ENCODE measurements at places on chromosomes 1 and 21. TPM values are rescaled to one million over a fixed set of nuclear protein-coding genes. Genes with fewer than 3 reads are reported as not detected.
A peak's percentile ranks its signal among the peaks of the same experiment; 100 is the strongest.

- no peak overlapping the region for H3K4me3 ChIP-seq
- no peaks in the 10 kb centered on the region for H3K36me3 ChIP-seq
- H3K27me3 ChIP-seq: no peaks in the 10 kb centered on the region
Observed at GRCh38 chr1:58848818-58849411, 65.1 kb upstream of the JUN start.

GRCh38 chr21:33434770-33435360, 31.7 kb downstream of the IFNGR2 start:
- H3K4me3 ChIP-seq: no peak overlapping the region
- no peak for DNase-seq
- H3K27ac ChIP-seq: peak overlapping the region; percentile 29
- peaks cover 5% of the 10 kb centered on the region for H3K4me1 ChIP-seq

DNA sequence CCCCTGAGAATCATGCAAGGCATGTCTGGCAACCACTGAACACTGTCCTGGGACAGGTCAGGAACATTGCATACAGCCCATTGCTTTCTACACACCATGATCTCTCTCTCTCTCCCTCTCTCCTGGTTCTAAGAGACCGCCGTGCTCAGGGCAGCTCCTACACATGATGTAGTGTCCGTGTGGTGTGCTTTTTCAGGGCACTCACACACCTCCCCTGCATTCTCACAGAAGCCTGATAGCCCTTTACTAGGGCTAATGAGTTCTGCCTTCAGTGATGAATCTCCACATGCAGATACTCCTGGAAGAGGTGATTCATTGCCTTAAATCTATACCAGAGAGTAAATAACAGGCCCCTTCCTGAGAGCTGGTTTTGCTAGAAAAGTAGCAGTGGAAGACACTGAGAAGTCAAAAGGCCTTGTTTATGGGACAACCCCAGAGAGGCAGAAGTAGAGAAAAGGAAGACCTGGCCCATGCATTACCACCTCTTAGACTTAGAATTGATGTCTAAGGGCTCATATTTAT, 7.2 kb upstream of the OLFML2B start:
- no peak for DNase-seq
- peaks cover 8% of the 10 kb centered on the region for H3K27me3 ChIP-seq
- no peak overlapping the region for H3K4me3 ChIP-seq
- H3K27ac ChIP-seq: no peak overlapping the region
- H3K36me3 ChIP-seq: no peaks in the 10 kb centered on the region
- H3K4me1 ChIP-seq: no peaks in the 10 kb centered on the region

Gene LMX1A
- not detected for total RNA-seq

DNA sequence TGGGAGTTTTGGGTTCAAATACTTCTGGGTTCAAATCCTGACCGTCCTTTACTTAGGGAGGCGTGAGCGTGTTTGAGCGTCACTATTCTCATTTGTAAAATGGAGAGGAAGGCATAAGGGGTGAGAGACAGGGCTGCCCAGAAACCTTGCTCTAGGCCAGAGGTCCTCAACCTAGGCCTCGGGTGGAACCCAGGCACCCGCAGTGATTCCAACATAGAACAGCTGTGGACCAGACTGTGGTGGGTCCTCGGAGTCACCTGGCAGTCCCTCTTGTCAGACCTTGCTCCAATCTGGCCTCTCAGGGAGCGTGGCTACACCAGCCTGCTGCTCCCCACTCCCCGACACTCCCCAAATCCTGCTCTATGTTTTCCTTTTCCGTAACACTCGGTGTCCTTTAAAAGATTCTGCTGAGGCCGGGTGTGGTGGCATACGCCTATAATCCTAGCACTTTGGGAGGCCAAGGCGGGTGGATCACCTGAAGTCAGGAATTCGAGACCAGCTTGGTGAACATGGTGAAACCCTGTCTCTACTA, 116.4 kb downstream of the PGBD5 start:
- H3K4me3 ChIP-seq: no peak overlapping the region
- H3K27me3 ChIP-seq: no peaks in the 10 kb centered on the region
- H3K27ac ChIP-seq: no peak overlapping the region
- no peaks in the 10 kb centered on the region for H3K36me3 ChIP-seq

Gene DEPDC1
- total RNA-seq: 11.4 TPM

GRCh38 chr1:7743346-7743745, 27.8 kb upstream of the VAMP3 start:
- H3K4me1 ChIP-seq: no peaks in the 10 kb centered on the region
- H3K27me3 ChIP-seq: no peaks in the 10 kb centered on the region
- no peak overlapping the region for H3K4me3 ChIP-seq

DNA sequence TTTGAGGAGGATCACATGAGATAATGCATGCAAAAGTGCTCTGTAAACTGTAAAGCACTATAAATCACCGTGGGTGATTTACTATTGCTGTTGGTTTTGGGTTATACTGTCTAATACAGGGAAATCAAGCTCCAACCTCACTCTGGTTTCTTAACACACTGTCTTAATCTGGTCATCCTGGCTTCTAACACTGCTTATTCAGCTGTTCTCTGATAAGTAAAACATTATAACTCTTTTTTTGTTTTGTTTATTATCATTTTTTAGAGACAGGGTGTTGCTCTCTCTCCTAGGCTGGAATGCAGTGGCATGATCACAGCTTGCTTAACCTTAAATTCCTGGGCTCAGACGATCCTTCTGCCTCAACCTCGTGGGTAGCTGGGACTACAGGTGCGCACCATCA, 21.9 kb upstream of the LSM10 start:
- no peak for DNase-seq
- no peaks in the 10 kb centered on the region for H3K36me3 ChIP-seq
- no peaks in the 10 kb centered on the region for H3K27me3 ChIP-seq
- no peak overlapping the region for H3K27ac ChIP-seq
- H3K4me3 ChIP-seq: no peak overlapping the region

GRCh38 chr21:33266789-33267135, 595 bp downstream of the IL10RB start:
- peak; percentile 32 for DNase-seq
- no peaks in the 10 kb centered on the region for H3K36me3 ChIP-seq
- peak overlapping the region; percentile 67 for H3K27ac ChIP-seq
- H3K4me3 ChIP-seq: peak overlapping the region; percentile 76
- no peaks in the 10 kb centered on the region for H3K27me3 ChIP-seq

- H3K4me1 ChIP-seq: no peaks in the 10 kb centered on the region
- H3K36me3 ChIP-seq: no peaks in the 10 kb centered on the region
- no peak overlapping the region for H3K4me3 ChIP-seq
- no peaks in the 10 kb centered on the region for H3K27me3 ChIP-seq
- H3K27ac ChIP-seq: no peak overlapping the region
Observed at GRCh38 chr1:223535319-223535718, 130.2 kb downstream of the CAPN8 start.

- H3K4me3 ChIP-seq: no peak overlapping the region
- no peaks in the 10 kb centered on the region for H3K27me3 ChIP-seq
- no peak for DNase-seq
- H3K36me3 ChIP-seq: no peaks in the 10 kb centered on the region
- no peak overlapping the region for H3K27ac ChIP-seq
Observed at GRCh38 chr1:32111789-32112188, 3.9 kb downstream of the KPNA6 start.

Gene GJA4
- total RNA-seq: not detected

- no peaks in the 10 kb centered on the region for H3K4me1 ChIP-seq
- no peak overlapping the region for H3K4me3 ChIP-seq
- no peak for DNase-seq
Observed at GRCh38 chr1:247303216-247303615, 28.5 kb downstream of the ZNF496 start.

- no peak overlapping the region for H3K27ac ChIP-seq
- H3K4me1 ChIP-seq: peaks cover 54% of the 10 kb centered on the region
Observed at GRCh38 chr1:234721476-234722269, 111.7 kb upstream of the IRF2BP2 start.

GRCh38 chr1:18828224-18828623, 31.2 kb downstream of the TAS1R2 start:
- H3K4me3 ChIP-seq: no peak overlapping the region
- no peaks in the 10 kb centered on the region for H3K27me3 ChIP-seq
- no peaks in the 10 kb centered on the region for H3K36me3 ChIP-seq
- no peaks in the 10 kb centered on the region for H3K4me1 ChIP-seq

Gene NTNG1
- not detected for total RNA-seq

Gene MCOLN3
- total RNA-seq: 0.50 TPM

GRCh38 chr1:116234429-116234828, 123.2 kb downstream of the MAB21L3 start:
- H3K4me1 ChIP-seq: peaks cover 8% of the 10 kb centered on the region
- H3K27ac ChIP-seq: no peak overlapping the region
- no peak for DNase-seq
- no peak overlapping the region for H3K4me3 ChIP-seq
- H3K36me3 ChIP-seq: no peaks in the 10 kb centered on the region

Gene SELP
- 0.75 TPM for total RNA-seq

Gene TLCD4
- 0.09 TPM for total RNA-seq

GRCh38 chr1:204723131-204723787, 37.7 kb upstream of the LRRN2 start:
- H3K27me3 ChIP-seq: no peaks in the 10 kb centered on the region
- no peaks in the 10 kb centered on the region for H3K4me1 ChIP-seq
- no peak overlapping the region for H3K27ac ChIP-seq
- H3K36me3 ChIP-seq: no peaks in the 10 kb centered on the region
- no peak for DNase-seq

GRCh38 chr1:77489910-77490309, 192.5 kb downstream of the ZZZ3 start:
- no peaks in the 10 kb centered on the region for H3K36me3 ChIP-seq
- no peaks in the 10 kb centered on the region for H3K4me1 ChIP-seq
- H3K27ac ChIP-seq: no peak overlapping the region
- no peaks in the 10 kb centered on the region for H3K27me3 ChIP-seq

- no peak for DNase-seq
- no peak overlapping the region for H3K4me3 ChIP-seq
- H3K36me3 ChIP-seq: no peaks in the 10 kb centered on the region
Observed at GRCh38 chr1:113088972-113089371, 16.0 kb downstream of the LRIG2 start.

Gene MAN1C1
- total RNA-seq: 3.6 TPM

Gene CYP2J2
- total RNA-seq: 0.70 TPM

DNA sequence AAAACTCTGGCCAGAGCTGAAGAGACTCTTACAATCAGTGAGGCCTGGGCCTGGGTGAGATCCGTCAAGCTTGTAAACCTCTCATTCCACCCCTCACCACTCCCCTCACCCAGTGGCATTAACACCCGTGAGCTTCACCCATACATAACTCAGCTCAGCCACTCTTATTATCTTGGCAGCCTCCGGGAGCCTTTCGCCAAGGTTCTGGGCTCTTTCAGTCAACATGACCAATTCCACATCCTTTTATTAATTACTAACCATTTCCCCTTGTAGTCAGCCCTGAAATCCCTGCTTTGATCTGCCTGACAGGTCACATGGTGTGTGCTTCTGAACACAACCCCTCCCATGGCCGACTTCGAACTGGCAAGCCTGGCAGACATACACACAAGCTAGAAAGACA, 134.8 kb downstream of the SETD4 start:
- H3K27me3 ChIP-seq: no peaks in the 10 kb centered on the region
- H3K4me3 ChIP-seq: no peak overlapping the region
- H3K27ac ChIP-seq: no peak overlapping the region
- H3K36me3 ChIP-seq: no peaks in the 10 kb centered on the region
- no peak for DNase-seq

DNA sequence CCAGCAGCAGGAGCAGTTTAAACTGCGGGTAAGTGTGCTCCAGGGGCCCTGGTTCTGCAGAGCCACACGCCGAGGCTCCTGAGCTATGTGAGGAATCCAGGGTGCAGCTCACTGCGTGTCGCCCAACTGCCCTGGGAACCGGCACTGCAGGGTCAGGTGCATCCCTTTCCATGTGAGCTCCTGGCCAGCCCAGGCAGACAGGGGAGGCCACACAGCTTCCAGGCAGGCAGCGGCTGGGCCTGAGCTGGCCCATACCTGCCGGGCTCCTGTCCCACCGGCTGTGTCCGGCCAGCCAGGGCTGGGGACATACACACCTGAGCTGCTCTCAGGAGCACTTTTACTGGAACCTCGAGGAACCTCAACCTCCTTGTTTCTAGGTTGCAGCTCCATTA, 18.6 kb upstream of the COL18A1 start:
- no peak overlapping the region for H3K27ac ChIP-seq
- no peaks in the 10 kb centered on the region for H3K27me3 ChIP-seq
- no peak overlapping the region for H3K4me3 ChIP-seq
- H3K36me3 ChIP-seq: no peaks in the 10 kb centered on the region

Gene TMEM200B
- 0.31 TPM for total RNA-seq

Gene ANXA9
- total RNA-seq: not detected

DNA sequence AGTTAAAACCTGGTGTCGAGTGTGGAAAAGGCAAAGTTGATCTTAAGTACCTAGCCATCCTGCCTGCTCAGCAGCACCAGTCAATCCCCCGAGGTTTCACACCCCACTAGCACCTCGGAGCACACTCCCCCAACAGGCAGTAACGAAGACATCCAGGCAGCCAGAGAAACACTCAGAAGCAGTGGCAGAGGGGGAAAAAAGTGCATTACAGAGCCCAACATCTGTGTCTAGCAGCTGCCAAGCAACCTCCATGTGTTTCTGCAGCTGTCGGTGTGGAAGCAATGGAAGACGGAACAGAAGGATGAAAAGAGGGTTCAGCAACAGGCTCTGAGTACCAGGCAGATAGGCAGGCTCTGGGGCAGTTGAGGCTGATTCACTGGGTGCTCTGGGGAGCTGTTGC, 73.4 kb upstream of the PROX1 start:
- H3K27ac ChIP-seq: no peak overlapping the region
- H3K27me3 ChIP-seq: no peaks in the 10 kb centered on the region
- no peaks in the 10 kb centered on the region for H3K36me3 ChIP-seq
- H3K4me3 ChIP-seq: no peak overlapping the region

DNA sequence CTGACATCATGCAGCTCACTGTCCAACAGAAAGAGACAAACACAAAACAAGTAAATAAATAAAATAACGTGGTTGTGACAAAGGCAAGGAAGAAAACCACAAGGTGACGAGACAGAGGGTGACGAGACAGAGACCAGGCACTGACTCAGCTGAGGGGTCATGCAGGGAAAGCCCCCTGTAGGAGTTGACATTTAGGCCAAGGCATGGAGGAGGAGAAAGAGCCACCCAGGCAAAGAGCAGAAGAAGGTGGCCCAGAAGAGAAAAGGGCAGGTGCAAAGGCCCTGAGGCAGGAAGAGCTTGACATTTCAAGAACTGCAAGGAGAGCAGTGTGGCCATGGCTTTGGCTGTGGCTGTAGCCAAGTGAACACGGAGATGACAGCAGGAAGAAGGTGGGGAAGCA, 65.1 kb upstream of the ID3 start:
- no peaks in the 10 kb centered on the region for H3K27me3 ChIP-seq
- no peaks in the 10 kb centered on the region for H3K36me3 ChIP-seq
- DNase-seq: no peak
- H3K27ac ChIP-seq: no peak overlapping the region
- H3K4me3 ChIP-seq: no peak overlapping the region

DNA sequence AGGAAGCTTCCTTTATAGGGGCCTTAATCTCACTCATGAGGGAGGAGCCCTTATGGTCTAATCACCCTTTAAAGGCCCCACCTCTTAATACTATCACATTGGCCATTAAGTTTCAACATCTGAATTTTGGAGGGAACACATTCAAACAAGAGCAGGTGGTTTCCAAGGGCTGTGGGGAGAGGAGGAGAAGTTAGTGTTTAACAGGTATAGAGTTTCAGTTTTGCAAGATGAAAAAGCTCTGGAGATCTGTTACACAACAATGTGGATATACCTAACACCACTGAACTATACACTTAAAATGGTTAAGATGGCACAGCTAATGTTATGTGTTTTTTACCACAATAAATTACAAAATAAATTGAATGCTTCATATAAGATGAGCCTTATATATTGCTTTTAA, 113.4 kb upstream of the DNAH14 start:
- no peak for DNase-seq
- no peaks in the 10 kb centered on the region for H3K4me1 ChIP-seq
- H3K4me3 ChIP-seq: no peak overlapping the region
- no peak overlapping the region for H3K27ac ChIP-seq

Gene SLAMF1
- total RNA-seq: 75.0 TPM
